ENCODE measurements at places on chromosomes 3 and 15. TPM values are rescaled to one million over a fixed set of nuclear protein-coding genes. Genes with fewer than 3 reads are reported as not detected.

- no peak for DNase-seq
These were observed 15.1 kb downstream of the TBC1D21 start for GRCh38 chr15:73888224-73889041.

DNA sequence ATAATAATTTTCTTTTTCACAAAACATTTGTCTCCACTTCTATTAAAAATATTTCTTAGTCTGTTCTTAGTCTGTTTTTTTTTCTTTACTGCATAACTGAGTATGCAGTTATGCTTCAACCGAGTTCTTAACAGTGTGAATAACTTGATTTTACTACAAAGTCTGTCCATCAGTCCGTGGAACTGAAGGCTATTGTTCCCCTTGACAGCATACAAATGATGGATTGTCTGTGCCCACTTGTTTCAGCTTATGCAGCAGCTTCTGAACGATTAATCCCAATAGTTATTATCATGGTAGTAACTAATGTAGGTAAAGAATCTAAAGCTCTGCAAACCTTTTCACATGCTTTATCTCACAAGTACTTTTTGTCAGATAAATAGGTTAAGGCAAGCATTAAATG is 150.7 kb downstream of the SSR3 start:
- DNase-seq, result no peak

The SAMMSON gene
- total RNA-seq, result not detected

DNA sequence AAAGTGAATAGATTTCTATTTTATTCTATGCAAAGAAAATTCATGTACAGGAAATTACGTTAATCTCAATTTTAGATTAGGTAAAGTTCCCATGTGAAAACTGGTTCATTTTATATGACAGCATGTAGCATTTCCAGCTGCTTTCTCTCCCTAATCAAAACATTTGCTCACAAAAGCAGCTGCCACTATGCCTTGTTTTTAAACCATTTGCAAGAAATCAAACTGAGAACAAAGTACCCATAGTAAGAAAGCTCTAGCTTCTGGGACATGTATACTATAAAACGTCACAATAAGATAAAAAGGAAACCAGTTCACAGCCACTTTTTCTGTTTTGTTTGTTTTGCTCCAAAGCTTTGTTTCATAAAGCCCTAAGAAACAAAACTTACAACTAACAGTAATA is 5.0 kb upstream of the CRYBG3 start:
- no peak for DNase-seq

All from heart left ventricle (tissue), 16 donors.